ENCODE measurements at places on chromosomes 6 and 20.

- DNase-seq = no peak
Measured at GRCh38 chr6:28322661-28323060, 13.3 kb downstream of the ZSCAN31 start.

DNA sequence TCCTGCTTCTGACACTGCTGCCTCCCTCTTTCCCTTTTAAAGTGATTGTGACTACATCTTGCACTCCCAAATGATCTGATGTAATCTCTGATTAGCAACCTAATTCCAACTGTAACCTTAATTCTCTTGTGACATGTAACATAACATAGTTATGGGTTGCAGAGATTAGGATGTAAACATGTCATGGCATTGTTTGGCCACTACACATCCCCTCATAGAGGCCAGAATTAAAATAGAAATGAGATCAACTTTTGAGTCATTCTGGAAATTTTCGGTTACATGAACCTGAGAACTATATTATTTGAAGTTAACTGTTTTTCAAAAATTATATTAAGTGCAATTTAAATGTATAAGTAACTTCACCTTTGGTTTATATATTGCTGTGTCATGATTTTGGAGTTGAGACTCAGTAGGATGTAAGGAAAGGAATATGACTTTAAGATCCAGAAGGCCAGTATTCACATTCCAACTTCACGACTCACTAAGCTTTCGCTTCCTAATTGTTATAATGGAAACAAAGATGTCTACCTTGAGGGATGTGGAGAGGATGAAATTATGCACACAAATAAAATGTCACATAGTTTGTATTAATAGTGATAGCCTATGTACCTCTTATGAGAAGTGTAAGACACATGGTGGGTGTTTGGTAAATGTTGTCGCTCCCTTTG, 611.9 kb upstream of the MAP3K7 start:
- no peak for DNase-seq

DNA sequence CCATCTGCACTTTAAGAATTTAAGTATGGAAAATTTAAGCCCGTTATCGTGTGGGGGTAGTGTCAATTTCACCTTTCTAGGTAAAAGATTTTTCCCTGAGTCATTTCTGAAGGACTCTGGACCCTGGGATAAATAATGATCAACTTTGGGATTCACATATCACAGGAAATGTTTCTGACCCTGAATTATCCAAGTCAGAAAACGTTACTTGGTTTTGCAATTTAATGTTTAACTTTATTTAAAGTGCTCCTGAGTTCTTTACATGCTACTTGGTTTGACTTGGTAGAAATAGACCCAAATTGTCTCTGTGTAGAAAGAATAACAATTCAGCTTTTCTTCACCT, 1.5 kb upstream of the SLC17A3 start:
- no peak for DNase-seq

DNA sequence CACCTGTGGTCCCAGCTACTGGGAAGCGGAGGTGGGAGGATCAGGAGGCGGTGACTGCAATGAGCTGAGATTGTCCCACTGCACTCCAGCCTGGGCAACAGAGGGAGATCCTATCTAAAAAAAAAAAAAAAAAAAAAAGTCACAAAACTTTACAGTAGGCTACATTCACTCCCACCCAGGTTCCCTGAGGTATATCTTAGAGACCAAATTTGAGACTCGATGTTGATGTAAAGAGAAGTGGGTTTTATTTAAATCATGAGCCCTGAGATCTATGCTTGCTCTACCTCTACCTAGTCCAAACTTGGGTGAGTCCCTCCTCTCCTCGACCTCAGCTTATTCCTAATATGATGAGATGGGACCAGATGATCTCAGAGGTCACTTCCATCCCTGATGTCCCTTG, 8.8 kb upstream of the DEF6 start:
- no peak for DNase-seq

- DNase-seq = no peak
Measured at GRCh38 chr6:148242180-148242579, 100.5 kb upstream of the SASH1 start.

GRCh38 chr20:62834967-62835730, 18.3 kb downstream of the COL9A3 start:
- no peak for DNase-seq

- DNase-seq = no peak
Measured at GRCh38 chr6:39007575-39007974, 41.0 kb upstream of the GLP1R start.

- no peak for DNase-seq
Measured at GRCh38 chr6:44105993-44106740, 21.1 kb downstream of the MRPL14 start.

- DNase-seq = no peak
Measured at GRCh38 chr6:158408552-158409130, 96.4 kb downstream of the TULP4 start.

DNA sequence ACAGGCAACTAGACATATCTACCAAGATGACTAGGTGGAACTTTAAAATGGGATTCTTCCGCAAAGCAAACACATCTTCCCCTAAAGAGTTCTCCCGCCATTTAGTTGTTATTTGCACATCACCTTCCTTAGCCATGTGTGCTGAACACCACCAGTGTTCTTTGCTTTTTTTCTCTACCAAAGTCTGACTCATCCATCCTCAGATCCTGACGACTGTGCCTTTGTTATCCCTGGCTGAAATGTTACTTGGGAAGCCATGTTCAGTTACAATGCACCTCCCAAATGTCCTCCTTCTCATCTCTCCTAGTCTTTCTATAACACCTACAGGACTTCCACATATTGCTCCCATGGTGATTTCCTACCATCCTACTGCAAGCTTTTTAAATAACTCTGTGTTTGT, 593.5 kb upstream of the ARID1B start:
- no peak for DNase-seq

DNA sequence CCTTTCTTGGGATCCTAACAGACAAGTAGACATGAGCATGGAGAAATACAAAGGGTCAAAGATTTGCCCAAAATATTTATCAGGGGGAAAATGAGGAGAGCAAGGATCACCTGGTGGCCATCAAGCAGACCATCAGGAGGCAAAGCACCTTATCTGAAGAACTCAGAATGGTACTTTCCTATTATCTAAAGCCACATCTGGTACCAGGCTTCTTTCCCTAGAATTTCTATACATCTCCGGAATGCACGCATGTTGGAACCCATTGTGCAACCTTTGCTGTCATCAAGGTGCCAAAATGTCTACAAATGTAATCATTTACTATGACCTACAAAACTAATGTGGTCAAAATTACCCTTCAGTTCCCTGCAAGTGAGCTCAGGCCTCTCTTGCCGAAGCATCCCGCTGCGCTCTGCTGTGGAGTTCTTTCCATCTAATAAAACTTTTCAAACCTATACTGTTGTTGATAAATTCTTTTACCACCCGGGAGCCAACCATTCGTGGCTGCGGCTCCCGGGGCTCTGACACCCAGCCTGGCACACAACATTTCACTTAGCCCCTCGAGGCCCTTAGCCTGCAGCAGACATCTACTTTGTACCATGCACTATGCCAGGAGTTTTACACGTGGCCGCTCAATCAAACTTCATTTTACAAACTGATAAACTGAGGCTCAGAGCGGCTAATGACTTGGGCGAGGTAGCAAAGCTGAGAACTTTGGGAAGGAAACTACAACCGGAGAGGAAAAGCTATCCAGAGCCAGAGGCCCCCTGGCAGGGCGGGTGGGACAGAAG, 3.8 kb upstream of the CPXM1 start:
- no peak for DNase-seq

GRCh38 chr6:71537717-71538116, 249.1 kb downstream of the OGFRL1 start:
- no peak for DNase-seq

- DNase-seq = no peak
Measured at GRCh38 chr20:9258901-9259300, 190.0 kb downstream of the PLCB4 start.

GRCh38 chr6:17277256-17277655, 3.9 kb upstream of the RBM24 start:
- DNase-seq = no peak

- DNase-seq = no peak
Measured at GRCh38 chr20:22226849-22227700, 357.3 kb downstream of the FOXA2 start.

DNA sequence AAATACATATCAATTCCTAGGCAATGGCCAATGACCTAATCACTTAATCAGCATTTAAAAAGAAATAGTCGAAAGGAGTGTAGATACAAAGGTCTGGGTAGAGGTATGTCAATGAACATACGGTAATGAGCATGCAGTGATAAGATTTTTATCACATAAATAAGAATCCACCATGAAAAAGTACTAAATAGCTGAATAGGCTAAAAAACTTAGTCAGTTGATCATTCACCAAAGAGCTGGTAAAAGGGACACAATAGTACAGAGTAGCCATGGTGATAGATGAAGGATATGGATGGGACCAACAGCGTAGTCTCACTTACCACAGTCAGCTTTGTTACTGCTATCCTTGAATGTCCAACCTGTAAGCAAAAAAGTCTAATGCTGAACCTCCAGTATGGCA, 1018.6 kb upstream of the EYS start:
- no peak for DNase-seq

- no peak for DNase-seq
Measured at GRCh38 chr6:143680141-143680540, 2.4 kb downstream of the PHACTR2 start.

- DNase-seq = no peak
Measured at GRCh38 chr6:132687306-132687705, 26.5 kb downstream of the VNN1 start.

DNA sequence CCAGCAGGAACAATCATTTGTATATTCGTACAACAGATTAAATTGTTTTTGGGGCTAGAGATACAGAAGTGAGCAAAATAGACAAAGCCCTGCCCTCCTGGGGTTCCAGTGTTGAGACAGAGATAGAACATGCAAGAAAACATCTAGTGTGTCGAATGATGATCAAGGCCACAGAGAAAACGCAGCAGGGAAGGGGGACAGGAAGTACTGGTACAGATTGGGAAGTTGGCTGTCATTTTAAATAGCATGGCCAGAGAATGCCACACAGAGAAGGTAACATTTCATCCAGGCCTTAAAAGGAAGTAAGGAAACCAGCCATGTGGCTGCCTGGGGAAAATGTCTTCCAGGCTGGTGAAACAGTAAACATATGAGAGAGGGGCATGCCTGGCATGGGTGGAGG, 202.6 kb upstream of the MYLIP start:
- DNase-seq = no peak

DNA sequence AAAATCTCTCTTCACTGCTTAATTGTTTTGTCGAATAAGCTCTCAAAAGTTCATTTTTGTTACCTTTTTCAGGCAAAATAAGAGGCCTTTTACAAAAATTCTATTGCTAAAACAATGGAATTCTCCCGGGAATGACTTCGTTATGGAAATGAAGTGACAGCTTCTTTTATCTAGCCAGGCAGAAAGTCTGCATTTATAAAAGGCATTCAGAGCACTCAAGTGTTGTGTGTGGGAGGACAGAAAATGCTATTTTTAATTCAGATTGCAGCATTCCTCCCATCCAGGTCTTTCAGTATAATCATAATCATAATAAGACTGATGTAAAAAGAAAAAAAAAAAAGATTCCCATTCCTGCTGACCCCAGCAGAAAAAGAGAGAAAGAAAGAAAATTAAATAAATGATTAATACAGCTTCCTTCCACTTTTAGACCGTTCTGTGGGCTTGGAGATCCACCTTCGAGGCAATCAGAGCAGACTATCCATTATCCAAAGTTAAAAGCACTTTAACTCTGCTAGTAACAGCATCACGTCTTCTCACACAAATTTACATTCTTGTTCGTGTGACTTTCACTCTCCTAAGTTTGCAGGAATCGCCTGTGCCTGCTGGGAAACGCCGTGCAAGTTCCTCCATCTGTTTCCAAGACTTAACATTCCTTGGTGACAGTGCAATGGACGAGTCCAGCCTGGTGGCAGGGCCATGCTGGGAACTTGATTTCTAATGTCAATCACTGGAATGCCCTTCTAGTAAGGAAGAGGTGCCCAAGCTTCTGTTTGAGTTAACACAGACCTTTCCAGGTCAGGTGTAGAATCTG, 258.8 kb downstream of the GMPR start:
- DNase-seq = no peak

DNA sequence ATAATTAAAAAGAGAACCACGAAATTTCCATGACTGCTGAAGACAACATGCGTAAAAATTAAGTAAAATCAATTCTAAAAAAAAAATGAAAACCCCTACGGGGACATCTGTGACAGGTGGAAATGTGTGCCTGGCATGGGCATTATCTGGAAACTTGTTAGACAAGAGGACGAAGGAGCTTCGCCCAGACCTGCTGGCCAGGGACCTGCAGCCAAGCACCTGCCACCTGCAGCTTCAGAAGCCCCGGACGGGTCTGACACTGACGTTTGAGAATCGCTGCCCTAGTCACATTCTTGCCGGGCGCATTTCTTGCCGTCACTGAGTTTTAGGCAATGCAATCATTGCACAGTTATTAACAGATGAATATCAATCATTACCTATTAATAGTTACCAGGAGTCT, 140.3 kb downstream of the SMOC2 start:
- no peak for DNase-seq

DNA sequence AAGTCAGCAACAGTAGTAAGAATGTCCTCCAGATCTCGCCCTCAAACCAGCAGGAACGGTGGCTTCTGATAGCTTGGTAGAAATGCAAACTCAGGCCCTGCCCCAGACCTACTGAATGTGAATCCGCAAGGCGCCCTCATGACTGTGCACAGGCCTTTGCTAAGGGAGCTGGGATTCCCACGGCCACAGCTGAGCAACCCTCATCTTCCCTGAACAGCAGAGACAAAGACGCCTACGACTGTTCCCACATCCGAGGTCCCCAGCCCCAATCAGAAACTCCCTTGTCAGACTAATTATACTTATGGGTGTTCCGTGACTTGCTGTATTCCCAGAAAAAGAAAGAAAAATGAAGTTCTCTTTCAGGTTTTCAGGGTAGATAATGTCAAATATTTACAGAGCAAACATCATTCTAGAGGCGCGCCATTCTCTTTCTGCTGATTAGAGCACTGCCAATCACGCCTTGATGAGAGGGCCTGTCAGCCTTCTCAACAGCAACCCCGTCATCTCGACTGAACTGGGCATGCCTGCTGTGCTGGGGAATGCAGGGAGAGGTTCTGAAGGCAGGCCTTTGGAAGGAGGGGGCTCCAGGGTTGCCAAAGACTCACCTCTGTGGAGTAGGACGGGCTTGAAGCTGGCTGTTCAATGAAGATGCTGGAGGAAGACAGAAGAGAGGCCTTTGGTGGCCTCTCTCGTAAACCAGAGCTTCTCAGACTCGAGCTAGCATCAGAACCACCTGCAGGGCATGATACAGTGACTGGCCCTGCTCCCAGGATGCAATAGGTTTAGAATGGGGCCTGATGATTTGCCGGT, 79.9 kb downstream of the ZNF217 start:
- DNase-seq = no peak

- no peak for DNase-seq
Measured at GRCh38 chr6:151498327-151498726, 4.5 kb downstream of the CCDC170 start.

- no peak for DNase-seq
Measured at GRCh38 chr6:168037856-168038255, 40.4 kb downstream of the KIF25 start.

- DNase-seq = no peak
Measured at GRCh38 chr20:33611106-33611505, 51.0 kb upstream of the C20orf144 start.

- DNase-seq = no peak
Measured at GRCh38 chr6:129908356-129908755, 47.2 kb upstream of the TMEM244 start.

- peak; percentile 81 for DNase-seq
Measured at GRCh38 chr20:31560094-31560745, 44.9 kb upstream of the ID1 start.

GRCh38 chr6:125932451-125932795, 24.1 kb upstream of the HINT3 start:
- DNase-seq = no peak

- no peak for DNase-seq
Measured at GRCh38 chr6:128491610-128492206, 28.7 kb downstream of the PTPRK start.

- no peak for DNase-seq
Measured at GRCh38 chr20:16455324-16455723, 117.9 kb downstream of the KIF16B start.
